Kidney (tissue), 22 donors: ENCODE measurements at places on chromosomes 13 and 19. TPM values are rescaled to one million over a fixed set of nuclear protein-coding genes. Genes with fewer than 3 reads are reported as not detected.

The DNAJB1 gene
- total RNA-seq, result 77.9 TPM

The SHFL gene
- total RNA-seq, result 42.5 TPM

The NKG7 gene
- 7.9 TPM for total RNA-seq

The SMIM17 gene
- total RNA-seq, result 0.47 TPM

DNA sequence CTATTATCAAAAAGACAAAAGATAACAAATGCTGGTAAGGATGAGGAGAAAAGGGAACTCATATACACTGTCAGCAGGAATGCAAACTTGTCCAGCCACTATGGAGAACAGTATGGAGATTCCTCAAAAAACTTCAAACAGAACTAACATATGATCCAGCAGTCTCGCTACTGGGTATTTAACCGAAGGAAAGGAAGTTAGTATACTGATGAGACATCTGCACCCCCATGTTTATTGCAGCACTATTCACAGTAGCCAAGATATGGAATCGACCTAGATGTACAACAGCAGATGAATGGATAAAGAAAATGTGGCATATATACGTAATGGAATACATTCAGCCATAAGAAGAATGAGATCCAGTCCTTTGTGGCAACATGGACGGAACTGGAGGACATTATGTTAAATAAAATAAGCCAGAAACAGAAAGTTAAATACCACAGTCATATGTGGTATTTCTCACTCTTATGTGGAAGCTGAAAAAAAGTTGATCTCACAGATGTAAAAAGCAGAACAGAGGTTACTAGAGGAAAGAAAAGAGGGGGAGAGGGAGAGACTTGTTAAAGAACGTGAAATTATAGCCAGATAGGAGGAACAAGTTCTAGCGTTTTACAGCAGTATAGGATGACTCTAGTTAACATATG lies 83.2 kb downstream of the RUBCNL start:
- H3K4me3 ChIP-seq, result no peak overlapping the region
- no peaks in the 10 kb centered on the region for H3K4me1 ChIP-seq
- H3K27me3 ChIP-seq, result no peaks in the 10 kb centered on the region
- H3K27ac ChIP-seq, result no peak overlapping the region
- DNase-seq, result no peak
- H3K36me3 ChIP-seq, result no peaks in the 10 kb centered on the region

DNA sequence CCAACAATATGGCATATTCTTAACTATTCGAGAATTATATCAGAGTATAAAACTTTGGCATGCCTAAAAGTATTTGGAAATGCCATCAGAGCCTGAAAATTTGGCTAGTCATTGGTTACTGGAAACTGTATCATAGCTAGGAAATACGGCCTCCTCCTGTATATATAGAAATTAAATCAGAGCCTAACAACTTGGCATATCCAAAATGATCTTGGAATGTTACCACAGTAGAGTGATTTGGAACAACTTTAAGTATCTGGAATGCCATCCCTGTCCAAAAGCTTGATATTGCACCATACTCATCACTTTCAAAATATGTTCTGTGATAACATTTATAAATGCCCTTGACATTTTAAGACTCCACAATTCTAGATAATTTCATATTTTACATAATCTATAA lies 335.8 kb downstream of the SLITRK1 start:
- H3K4me3 ChIP-seq, result no peak overlapping the region
- no peaks in the 10 kb centered on the region for H3K36me3 ChIP-seq
- H3K27ac ChIP-seq, result no peak overlapping the region
- no peak for DNase-seq

- H3K27me3 ChIP-seq, result no peaks in the 10 kb centered on the region
- H3K4me3 ChIP-seq, result no peak overlapping the region
- no peak for DNase-seq
- H3K27ac ChIP-seq, result no peak overlapping the region
Observed at GRCh38 chr19:50300051-50300450, 29.1 kb downstream of the KCNC3 start.
